Activated naive CD8-positive, alpha-beta T cell treated with anti-CD3 and anti-CD28 coated beads for 36 hours (primary cell): ENCODE measurements at places on chromosomes 1 and 21.

GRCh38 chr1:199522936-199523335, 504.6 kb upstream of the NR5A2 start:
- no peaks in the 10 kb centered on the region for H3K36me3 ChIP-seq
- no peak overlapping the region for H3K27ac ChIP-seq
- H3K4me1 ChIP-seq: no peaks in the 10 kb centered on the region
- H3K4me3 ChIP-seq: no peak overlapping the region
- no peak for DNase-seq
- H3K27me3 ChIP-seq: no peaks in the 10 kb centered on the region

- peaks cover 42% of the 10 kb centered on the region for H3K27me3 ChIP-seq
- no peaks in the 10 kb centered on the region for H3K36me3 ChIP-seq
- no peak overlapping the region for H3K27ac ChIP-seq
- no peak for DNase-seq
- no peaks in the 10 kb centered on the region for H3K4me1 ChIP-seq
Measured at GRCh38 chr1:213994888-213995287, 7.1 kb downstream of the PROX1 start.

GRCh38 chr1:93734999-93735398, 53.4 kb upstream of the BCAR3 start:
- no peak overlapping the region for H3K4me3 ChIP-seq
- no peak overlapping the region for H3K27ac ChIP-seq
- no peak for DNase-seq
- no peaks in the 10 kb centered on the region for H3K4me1 ChIP-seq
- H3K27me3 ChIP-seq: no peaks in the 10 kb centered on the region

DNA sequence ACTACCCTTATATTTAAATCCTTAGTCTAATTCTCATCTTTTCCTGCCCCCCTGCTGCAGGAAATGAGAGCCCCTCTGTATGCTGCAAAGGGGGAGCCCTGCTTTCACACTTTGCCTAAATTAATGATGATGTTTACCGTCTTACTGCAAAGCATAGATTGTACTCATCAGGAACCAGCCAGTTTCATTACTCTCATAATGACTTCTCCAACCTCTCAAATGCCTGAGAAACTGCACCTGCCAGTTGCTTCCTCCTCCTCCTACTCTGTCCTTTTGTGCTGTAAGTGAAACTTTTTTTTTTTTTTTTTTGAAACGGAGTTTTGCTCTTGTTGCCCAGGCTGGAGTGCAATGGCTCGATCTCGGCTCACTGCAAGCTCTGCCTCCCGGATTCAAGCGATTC, 101.7 kb downstream of the ADSS2 start:
- H3K4me1 ChIP-seq: peaks cover 16% of the 10 kb centered on the region
- H3K27ac ChIP-seq: peak overlapping the region; percentile 5
- no peak overlapping the region for H3K4me3 ChIP-seq
- peaks cover 16% of the 10 kb centered on the region for H3K27me3 ChIP-seq
- H3K36me3 ChIP-seq: no peaks in the 10 kb centered on the region

DNA sequence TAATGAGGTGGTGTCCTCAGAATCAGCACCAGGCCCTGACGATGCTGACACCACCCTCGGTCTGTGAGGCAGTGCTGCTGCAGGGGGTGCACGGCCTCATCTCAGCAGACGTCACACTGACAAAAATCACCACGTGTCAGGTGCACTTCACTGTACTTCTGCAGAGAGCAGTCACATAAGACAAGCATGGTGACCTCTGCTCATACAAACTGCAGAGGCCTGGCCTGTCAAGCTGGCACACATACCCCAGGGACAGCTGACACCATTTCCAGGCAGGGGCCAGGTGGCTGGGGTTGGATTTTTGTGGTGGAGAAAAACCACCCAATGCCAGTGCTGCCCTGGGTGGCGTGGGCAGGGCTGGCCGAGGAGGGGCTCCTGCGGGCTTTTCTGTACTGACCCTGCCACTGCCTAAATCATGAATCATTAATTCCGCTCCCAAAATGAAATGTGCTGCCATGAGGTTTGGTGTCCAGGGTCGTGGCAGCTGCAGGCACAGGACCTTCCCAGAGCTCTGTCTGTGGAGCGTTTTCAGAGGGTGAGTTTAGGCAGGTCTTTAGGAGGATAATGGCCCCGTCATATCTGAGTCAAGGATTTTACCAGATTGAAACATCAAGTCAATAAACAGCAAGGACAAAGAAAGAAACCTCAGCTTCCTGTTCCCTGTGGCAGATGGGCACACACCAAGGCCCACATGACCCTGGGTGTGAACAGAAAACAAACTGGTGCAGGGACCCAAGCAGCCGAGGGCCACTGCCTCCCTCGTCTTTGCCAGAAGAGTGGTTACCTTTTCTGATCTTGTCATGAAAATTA, 33.4 kb upstream of the GPR153 start:
- no peak for DNase-seq
- H3K4me3 ChIP-seq: no peak overlapping the region
- H3K27me3 ChIP-seq: no peaks in the 10 kb centered on the region
- peaks cover 1% of the 10 kb centered on the region for H3K36me3 ChIP-seq
- H3K4me1 ChIP-seq: no peaks in the 10 kb centered on the region

DNA sequence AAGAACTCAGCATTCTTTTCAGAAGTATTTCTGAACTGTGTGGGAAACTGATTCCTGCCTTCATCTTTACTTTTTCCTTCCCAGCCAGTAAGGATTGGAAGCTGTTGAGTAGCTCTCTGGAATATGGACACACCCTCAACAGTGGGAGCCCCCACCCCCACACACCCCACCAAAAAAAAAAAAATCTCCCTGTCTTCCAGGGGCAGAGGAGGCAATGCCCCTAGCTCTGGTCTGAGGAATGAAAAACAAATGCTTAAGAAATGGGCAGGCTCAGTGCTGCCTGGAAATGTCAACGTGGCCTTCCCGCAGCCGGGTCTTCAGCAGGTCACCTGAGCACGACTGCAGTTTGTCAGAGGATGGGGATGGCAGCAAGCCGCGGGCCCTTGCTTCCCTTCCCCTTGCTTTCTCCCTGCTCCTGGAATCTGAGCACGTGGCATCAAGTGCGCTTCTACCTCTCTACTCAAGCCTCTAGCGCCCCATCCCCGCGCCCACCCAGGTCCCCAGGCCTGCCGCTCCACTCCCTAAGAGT, 479 bp downstream of the RGS16 start:
- peaks cover 14% of the 10 kb centered on the region for H3K27me3 ChIP-seq
- no peak overlapping the region for H3K4me3 ChIP-seq
- H3K36me3 ChIP-seq: peaks cover 14% of the 10 kb centered on the region
- peak; percentile 24 for DNase-seq

- DNase-seq: no peak
- H3K27me3 ChIP-seq: no peaks in the 10 kb centered on the region
- no peak overlapping the region for H3K4me3 ChIP-seq
- no peaks in the 10 kb centered on the region for H3K36me3 ChIP-seq
Measured at GRCh38 chr1:67544921-67545320, 114.7 kb upstream of the SERBP1 start.

GRCh38 chr1:54360165-54361005, 45.8 kb downstream of the SSBP3 start:
- DNase-seq: no peak
- H3K4me3 ChIP-seq: no peak overlapping the region
- H3K36me3 ChIP-seq: peaks cover 7% of the 10 kb centered on the region

DNA sequence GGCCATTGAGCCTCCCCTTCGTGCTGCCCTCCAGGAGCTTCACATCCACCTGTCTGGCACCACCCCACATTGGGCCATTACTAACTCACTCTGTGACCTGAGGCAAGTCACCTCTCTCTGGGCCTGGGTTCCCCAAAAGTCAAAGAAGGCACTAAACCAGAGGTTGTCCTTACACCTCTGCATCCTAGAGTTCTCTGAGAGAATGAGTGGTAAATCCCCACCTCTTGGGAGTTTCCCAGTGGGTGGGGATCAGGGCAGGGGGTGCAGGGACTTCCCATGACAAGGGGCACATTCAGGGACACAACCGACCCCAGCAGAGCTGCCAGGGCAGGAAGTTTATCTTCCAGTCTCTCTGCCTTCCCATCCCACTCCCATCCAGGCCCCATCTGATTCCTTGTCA, 99.7 kb downstream of the EPHB2 start:
- H3K4me1 ChIP-seq: no peaks in the 10 kb centered on the region
- H3K36me3 ChIP-seq: no peaks in the 10 kb centered on the region
- no peak for DNase-seq
- H3K27me3 ChIP-seq: peaks cover 4% of the 10 kb centered on the region
- no peak overlapping the region for H3K4me3 ChIP-seq
- H3K27ac ChIP-seq: no peak overlapping the region

DNA sequence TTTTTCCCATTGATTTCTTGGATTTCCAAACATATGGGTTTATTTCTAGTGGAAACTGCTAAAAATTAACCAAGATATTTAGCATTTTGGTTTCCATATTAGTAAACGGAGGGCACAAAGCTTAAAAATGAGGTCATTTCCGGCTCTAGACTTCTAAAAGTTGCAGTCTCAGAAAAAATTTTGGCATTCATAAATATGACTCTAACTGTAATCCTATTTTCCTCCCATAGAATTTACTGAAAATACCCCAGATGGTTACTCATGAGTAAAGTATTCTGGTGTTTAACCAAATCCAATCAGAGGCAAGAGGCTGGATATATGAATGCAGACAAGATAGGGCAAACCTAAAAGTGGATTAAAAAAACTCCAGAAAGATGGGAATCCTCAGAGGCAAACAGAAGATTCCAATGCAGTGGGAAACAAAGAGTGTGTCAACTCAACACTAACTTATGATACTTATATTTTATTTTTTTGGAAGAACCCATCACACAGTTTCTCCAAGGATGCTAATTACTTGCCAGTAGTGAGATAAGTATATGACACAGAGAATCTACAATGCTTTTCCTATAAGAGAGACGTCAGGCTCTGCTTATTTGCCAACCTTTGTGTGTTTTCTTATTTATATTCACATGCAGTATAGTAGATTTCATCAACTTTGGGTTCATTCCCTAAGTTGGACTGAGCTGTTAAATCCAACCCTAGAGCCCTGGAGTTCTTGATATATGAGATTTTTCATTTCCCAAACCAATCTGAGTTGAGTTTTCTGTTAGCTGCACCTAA, 90.1 kb upstream of the BCL10 start:
- no peaks in the 10 kb centered on the region for H3K36me3 ChIP-seq
- H3K4me1 ChIP-seq: no peaks in the 10 kb centered on the region
- H3K27ac ChIP-seq: no peak overlapping the region
- DNase-seq: no peak

DNA sequence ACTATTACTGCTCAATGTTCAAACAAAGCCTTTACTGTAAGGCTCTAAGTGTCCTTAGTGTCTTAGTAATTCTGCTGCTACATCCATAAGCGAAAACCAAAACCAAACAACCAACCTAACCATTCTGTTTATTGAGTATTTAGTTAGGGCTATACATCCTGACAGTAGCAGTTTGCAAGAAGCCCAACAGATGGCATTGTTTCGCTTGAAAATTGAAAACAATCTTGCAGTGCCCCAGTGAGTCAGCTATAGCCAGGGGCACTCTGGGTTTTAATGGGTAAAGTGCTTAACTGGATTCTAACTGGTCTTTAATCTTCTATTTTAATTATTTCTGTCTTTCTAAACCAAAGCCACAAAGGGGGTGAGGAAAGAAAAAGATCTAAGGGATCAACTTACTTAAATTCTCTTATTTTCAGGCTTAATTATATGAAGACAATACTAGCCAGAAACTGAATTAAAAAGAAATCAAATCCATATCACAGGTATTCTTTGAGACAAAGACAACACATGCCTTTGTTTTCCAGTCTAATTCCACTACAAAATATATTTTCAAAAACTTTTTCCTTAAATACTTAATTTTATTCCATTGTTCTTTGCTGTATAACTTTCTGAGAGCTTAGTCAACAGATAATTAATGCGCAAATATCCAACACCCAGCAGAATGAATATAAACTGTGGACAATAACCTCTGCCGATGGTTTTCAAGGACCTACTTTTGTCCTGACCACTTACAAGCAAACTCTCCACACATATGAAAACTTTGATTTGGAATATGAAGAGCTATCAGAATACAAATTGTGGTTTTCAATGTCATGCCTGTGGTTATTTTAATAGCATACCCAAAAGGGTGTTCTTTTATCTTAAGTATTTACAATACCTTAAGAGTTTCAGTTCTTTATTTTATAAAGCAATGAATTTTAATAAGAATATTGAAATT, 15.2 kb downstream of the POGZ start:
- peak; percentile 46 for DNase-seq
- H3K27ac ChIP-seq: no peak overlapping the region
- no peaks in the 10 kb centered on the region for H3K27me3 ChIP-seq
- peaks cover 51% of the 10 kb centered on the region for H3K4me1 ChIP-seq
- H3K36me3 ChIP-seq: peaks cover 3% of the 10 kb centered on the region

GRCh38 chr1:198933515-198934222, 294.8 kb downstream of the PTPRC start:
- H3K4me3 ChIP-seq: no peak overlapping the region
- no peak overlapping the region for H3K27ac ChIP-seq
- H3K27me3 ChIP-seq: no peaks in the 10 kb centered on the region

- no peaks in the 10 kb centered on the region for H3K27me3 ChIP-seq
- no peak for DNase-seq
- no peaks in the 10 kb centered on the region for H3K4me1 ChIP-seq
- H3K4me3 ChIP-seq: no peak overlapping the region
- H3K27ac ChIP-seq: no peak overlapping the region
- H3K36me3 ChIP-seq: no peaks in the 10 kb centered on the region
Measured at GRCh38 chr1:218878369-218878768, 295.3 kb upstream of the LYPLAL1 start.

- no peaks in the 10 kb centered on the region for H3K4me1 ChIP-seq
- H3K27me3 ChIP-seq: peaks cover 15% of the 10 kb centered on the region
- no peaks in the 10 kb centered on the region for H3K36me3 ChIP-seq
- DNase-seq: no peak
- no peak overlapping the region for H3K4me3 ChIP-seq
Measured at GRCh38 chr21:38027901-38028498, 111.7 kb upstream of the KCNJ6 start.

DNA sequence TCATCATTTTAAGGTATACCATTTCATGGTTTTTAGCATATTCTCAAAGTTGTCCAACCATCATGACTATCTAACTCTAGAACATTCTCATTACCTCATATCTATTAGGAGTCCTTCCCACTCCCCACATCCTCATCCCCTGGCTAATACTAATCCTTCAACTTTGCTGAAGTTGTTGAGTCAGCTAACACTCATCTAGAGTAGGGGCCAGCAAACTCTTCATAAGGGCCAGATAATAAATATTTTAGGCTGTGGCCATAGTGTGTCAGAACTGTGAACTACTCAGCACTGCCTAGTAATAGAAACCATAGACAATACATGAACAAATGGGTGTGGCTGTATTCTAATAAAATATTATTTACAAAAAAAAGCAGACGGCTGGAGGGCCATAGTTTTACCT, 43.0 kb downstream of the TOR3A start:
- H3K36me3 ChIP-seq: peaks cover 11% of the 10 kb centered on the region
- no peaks in the 10 kb centered on the region for H3K27me3 ChIP-seq
- DNase-seq: no peak
- H3K27ac ChIP-seq: no peak overlapping the region
